ENCODE measurements at places on chromosomes 2 and 18. TPM values are rescaled to one million over a fixed set of nuclear protein-coding genes. Genes with fewer than 3 reads are reported as not detected.

SLC9A4 gene
- not detected for polyA plus RNA-seq

IL1RL2 gene
- not detected for polyA plus RNA-seq

ST6GAL2 gene
- 23.9 TPM for polyA plus RNA-seq

ACTR3 gene
- 359 TPM for polyA plus RNA-seq

PFN4 gene
- 1.6 TPM for polyA plus RNA-seq

ERICH2 gene
- polyA plus RNA-seq = not detected

OR6B2 gene
- polyA plus RNA-seq = not detected

EMX1 gene
- not detected for polyA plus RNA-seq

IL18R1 gene
- 0.87 TPM for polyA plus RNA-seq

APLF gene
- polyA plus RNA-seq = 1.5 TPM

CDK5R2 gene
- polyA plus RNA-seq = 0.73 TPM

TMEM17 gene
- polyA plus RNA-seq = 4.4 TPM

UGT1A3 gene
- polyA plus RNA-seq = 0.17 TPM

LGALSL gene
- polyA plus RNA-seq = 10.8 TPM

LRPPRC gene
- polyA plus RNA-seq = 95.9 TPM

CRIM1 gene
- polyA plus RNA-seq = 127 TPM

GPR17 gene
- not detected for polyA plus RNA-seq

MAB21L4 gene
- polyA plus RNA-seq = not detected

AQP4 gene
- not detected for polyA plus RNA-seq

PREPL gene
- 28.7 TPM for polyA plus RNA-seq

COL4A4 gene
- 1.7 TPM for polyA plus RNA-seq

NMS gene
- polyA plus RNA-seq = not detected

GDF7 gene
- polyA plus RNA-seq = 0.03 TPM

ICOS gene
- not detected for polyA plus RNA-seq

GAREM1 gene
- polyA plus RNA-seq = 1.0 TPM

SIX3 gene
- polyA plus RNA-seq = 0.73 TPM

CD207 gene
- polyA plus RNA-seq = 0.04 TPM

EFHD1 gene
- polyA plus RNA-seq = 1.3 TPM

STEAP3 gene
- polyA plus RNA-seq = 30.8 TPM

UNC80 gene
- polyA plus RNA-seq = not detected

NAB1 gene
- 37.6 TPM for polyA plus RNA-seq

CYS1 gene
- 1.2 TPM for polyA plus RNA-seq

RAB6C gene
- polyA plus RNA-seq = 0.07 TPM

CEP68 gene
- polyA plus RNA-seq = 6.8 TPM

SPP2 gene
- not detected for polyA plus RNA-seq
